ENCODE measurements at places on chromosomes 3 and 15. TPM values are rescaled to one million over a fixed set of nuclear protein-coding genes. Genes with fewer than 3 reads are reported as not detected.

- DNase-seq = no peak
Observed at GRCh38 chr15:27619204-27619603, 479.9 kb downstream of the OCA2 start.

DNA sequence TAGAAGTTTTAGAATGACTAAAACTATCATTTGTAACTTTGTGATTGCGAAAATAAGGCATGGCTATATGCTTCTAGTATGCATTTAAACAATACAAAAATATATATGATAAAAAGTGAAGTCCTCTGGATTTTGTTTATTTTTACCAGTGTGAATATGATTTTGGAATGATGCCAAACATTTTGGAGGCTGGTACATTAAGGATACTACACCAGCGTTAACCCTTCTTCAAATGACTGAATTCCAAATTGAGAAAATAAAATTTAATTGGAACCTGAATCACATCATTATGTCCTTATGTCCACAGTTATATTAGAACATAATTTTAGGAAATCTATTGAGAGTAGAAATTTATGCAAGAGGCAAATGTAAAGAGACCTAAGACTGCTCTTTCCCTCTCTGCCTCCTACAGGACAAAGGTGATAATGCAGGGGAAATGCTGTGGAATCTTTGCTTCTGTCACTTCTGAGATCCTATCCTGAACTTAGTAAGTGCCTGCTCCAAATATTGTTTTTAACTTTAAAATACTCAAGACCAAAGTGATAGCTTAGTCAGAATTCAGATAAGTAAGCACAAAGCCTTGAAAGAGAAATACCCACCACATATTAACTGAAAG, 121.1 kb upstream of the NANOGP8 start:
- no peak for DNase-seq

Gene CASR
- total RNA-seq = not detected

Gene KNG1
- not detected for total RNA-seq

Gene AGBL1
- total RNA-seq = not detected

GRCh38 chr3:53180305-53181023, 19.5 kb downstream of the PRKCD start:
- no peak for DNase-seq

Gene NPAP1
- total RNA-seq = not detected
